ENCODE measurements at places on chromosomes 12 and 14. TPM values are rescaled to one million over a fixed set of nuclear protein-coding genes. Genes with fewer than 3 reads are reported as not detected.

- no peak overlapping the region for H3K4me3 ChIP-seq
- no peak for DNase-seq
- H3K36me3 ChIP-seq: peaks cover 7% of the 10 kb centered on the region
- no peaks in the 10 kb centered on the region for H3K27me3 ChIP-seq
- H3K4me1 ChIP-seq: peaks cover 12% of the 10 kb centered on the region
Observed at GRCh38 chr12:32000373-32001005, 41.3 kb downstream of the RESF1 start.

DNA sequence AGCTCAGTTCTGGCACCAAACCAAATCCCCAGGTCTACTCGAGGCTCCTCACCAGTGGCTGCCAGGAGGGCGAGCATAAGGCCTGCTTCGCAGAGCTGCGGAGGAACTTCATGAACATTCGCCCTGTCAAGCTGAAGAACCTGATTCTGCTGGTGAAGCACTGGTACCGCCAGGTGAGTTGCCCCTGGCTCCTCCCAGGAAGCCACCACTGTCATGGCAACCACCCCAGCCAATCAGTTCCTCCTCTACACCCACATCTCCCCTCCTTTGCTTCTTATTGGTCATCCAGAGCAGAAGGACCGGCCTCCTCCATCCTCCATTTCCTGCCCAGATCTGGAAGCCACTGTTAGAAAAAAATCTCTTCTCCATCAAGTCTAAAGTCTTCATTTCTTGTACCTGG, 17.2 kb upstream of the OAS2 start:
- no peak for DNase-seq
- no peak overlapping the region for H3K27ac ChIP-seq
- H3K36me3 ChIP-seq: peaks cover 59% of the 10 kb centered on the region

GRCh38 chr12:128600886-128601285, 222.9 kb downstream of the SLC15A4 start:
- no peak overlapping the region for H3K27ac ChIP-seq
- H3K4me1 ChIP-seq: no peaks in the 10 kb centered on the region
- no peak overlapping the region for H3K4me3 ChIP-seq
- no peaks in the 10 kb centered on the region for H3K27me3 ChIP-seq

- no peak overlapping the region for H3K4me3 ChIP-seq
- no peaks in the 10 kb centered on the region for H3K27me3 ChIP-seq
- no peak overlapping the region for H3K27ac ChIP-seq
- no peaks in the 10 kb centered on the region for H3K36me3 ChIP-seq
Observed at GRCh38 chr12:87667378-87667777, 361.8 kb downstream of the C12orf50 start.

- no peak overlapping the region for H3K27ac ChIP-seq
- no peaks in the 10 kb centered on the region for H3K27me3 ChIP-seq
- peaks cover 5% of the 10 kb centered on the region for H3K4me1 ChIP-seq
Observed at GRCh38 chr12:93191423-93191822, 186.3 kb upstream of the NUDT4 start.

DNA sequence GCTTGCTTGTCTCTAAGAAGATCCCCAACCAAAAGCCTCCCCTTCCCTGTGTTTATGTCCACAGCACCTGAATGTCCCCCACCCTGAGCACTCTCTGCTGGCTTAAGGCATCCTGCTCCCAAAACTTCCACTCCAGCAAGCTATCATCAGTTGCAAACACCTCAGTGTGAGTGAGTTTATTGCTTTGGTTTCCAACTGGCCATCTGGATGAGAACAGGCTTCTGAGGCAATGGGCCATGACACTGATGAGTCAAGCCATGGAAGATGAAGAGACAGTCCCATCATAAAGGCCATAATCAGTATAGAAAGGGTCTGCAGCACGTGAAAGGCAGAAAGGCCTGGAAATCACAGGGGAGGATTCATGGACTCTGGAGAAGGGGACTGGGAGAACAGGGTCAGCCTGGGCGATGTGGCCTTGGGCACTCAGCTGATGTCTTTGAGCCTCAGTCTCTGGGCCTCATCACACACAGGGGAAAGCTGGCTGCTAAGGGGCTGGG, 12.8 kb downstream of the CMKLR1 start:
- H3K27ac ChIP-seq: no peak overlapping the region
- no peaks in the 10 kb centered on the region for H3K36me3 ChIP-seq
- DNase-seq: no peak
- H3K27me3 ChIP-seq: peaks cover 15% of the 10 kb centered on the region
- H3K4me1 ChIP-seq: no peaks in the 10 kb centered on the region
- H3K4me3 ChIP-seq: no peak overlapping the region

FITM1 gene
- 0.54 TPM for polyA plus RNA-seq

DAO gene
- polyA plus RNA-seq: not detected

FOXN3 gene
- polyA plus RNA-seq: 77.5 TPM
